ENCODE measurements at places on chromosomes 7 and 10. TPM values are rescaled to one million over a fixed set of nuclear protein-coding genes. Genes with fewer than 3 reads are reported as not detected.

DNA sequence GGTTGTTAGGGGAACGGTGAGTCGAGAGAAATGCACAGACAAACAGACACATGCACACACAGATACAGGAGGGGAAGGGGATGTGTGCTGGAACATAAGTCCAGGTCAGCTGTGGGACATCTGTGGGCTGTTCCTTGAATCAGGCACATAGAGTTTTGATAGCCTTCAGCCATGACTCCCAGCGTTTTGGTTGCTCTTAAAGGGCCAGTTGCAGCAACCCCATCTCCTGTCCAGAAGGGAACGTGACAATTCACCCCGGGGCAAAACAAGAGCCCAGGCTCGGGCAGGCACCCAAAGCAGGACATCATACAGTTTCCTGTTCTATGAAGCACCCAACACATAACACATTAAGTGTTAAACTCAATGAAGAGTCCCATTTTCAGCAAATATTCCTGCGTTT is 9.6 kb downstream of the INSYN2A start:
- DNase-seq, result no peak
- H3K4me1 ChIP-seq, result no peaks in the 10 kb centered on the region
- no peak overlapping the region for H3K27ac ChIP-seq
- no peaks in the 10 kb centered on the region for H3K27me3 ChIP-seq

DNA sequence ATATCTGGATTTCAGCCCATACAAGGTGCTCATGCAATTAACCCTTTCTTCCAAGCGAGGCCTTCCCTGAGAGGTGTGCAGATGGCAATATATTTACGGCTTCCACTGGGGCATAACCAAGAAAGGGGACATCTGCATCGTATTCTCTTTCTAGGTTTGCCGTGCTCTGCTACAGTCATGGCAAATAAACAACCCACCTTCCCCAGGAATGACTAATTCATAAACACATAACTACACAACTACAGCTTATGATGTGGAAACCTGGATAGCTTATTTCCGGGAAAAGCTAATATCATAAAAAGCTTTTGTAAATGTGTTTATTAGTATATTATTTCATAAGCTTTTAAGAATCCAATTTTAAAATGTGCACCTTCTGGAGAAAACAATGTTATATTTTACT is 120.0 kb downstream of the CAMK1D start:
- H3K4me1 ChIP-seq, result no peaks in the 10 kb centered on the region
- H3K36me3 ChIP-seq, result no peaks in the 10 kb centered on the region
- H3K27me3 ChIP-seq, result no peaks in the 10 kb centered on the region
- no peak for DNase-seq

GRCh38 chr7:36357054-36357453 is 32.6 kb upstream of the ANLN start:
- H3K36me3 ChIP-seq, result no peaks in the 10 kb centered on the region
- H3K4me3 ChIP-seq, result no peak overlapping the region
- peak overlapping the region; percentile 46 for H3K27ac ChIP-seq
- peaks cover 28% of the 10 kb centered on the region for H3K4me1 ChIP-seq
- no peak for DNase-seq

GRCh38 chr7:7650682-7651206 is 10.2 kb downstream of the UMAD1 start:
- DNase-seq, result no peak
- H3K4me3 ChIP-seq, result no peak overlapping the region
- no peaks in the 10 kb centered on the region for H3K27me3 ChIP-seq
- no peak overlapping the region for H3K27ac ChIP-seq
- no peaks in the 10 kb centered on the region for H3K36me3 ChIP-seq
- H3K4me1 ChIP-seq, result peaks cover 14% of the 10 kb centered on the region

The EIF3A gene
- 140 TPM for total RNA-seq

The IGFBP1 gene
- not detected for total RNA-seq
